Stomach (tissue), 19 donors: ENCODE measurements at places on chromosomes 6 and 20. TPM values are rescaled to one million over a fixed set of nuclear protein-coding genes. Genes with fewer than 3 reads are reported as not detected.

LAMA4 gene
- 14.0 TPM for polyA plus RNA-seq

GHRH gene
- polyA plus RNA-seq: not detected

TRIM15 gene
- polyA plus RNA-seq: not detected

REPS1 gene
- polyA plus RNA-seq: 31.2 TPM

BMP2 gene
- polyA plus RNA-seq: 8.0 TPM

TRMT6 gene
- 7.0 TPM for polyA plus RNA-seq

HLA-DMB gene
- 11.8 TPM for polyA plus RNA-seq

BTNL2 gene
- polyA plus RNA-seq: not detected

B3GAT2 gene
- 0.06 TPM for polyA plus RNA-seq

OPN5 gene
- polyA plus RNA-seq: 0.19 TPM

C6orf15 gene
- polyA plus RNA-seq: not detected

PI3 gene
- 172 TPM for polyA plus RNA-seq

SNAP91 gene
- polyA plus RNA-seq: 0.15 TPM

CCM2L gene
- 2.3 TPM for polyA plus RNA-seq

THEMIS gene
- 0.31 TPM for polyA plus RNA-seq

ULBP1 gene
- not detected for polyA plus RNA-seq

ACTL10 gene
- polyA plus RNA-seq: 1.4 TPM

PSORS1C2 gene
- 1.6 TPM for polyA plus RNA-seq

DOK5 gene
- polyA plus RNA-seq: 0.58 TPM

BTN1A1 gene
- not detected for polyA plus RNA-seq

SLC26A8 gene
- polyA plus RNA-seq: not detected

EYS gene
- not detected for polyA plus RNA-seq

CRISP3 gene
- polyA plus RNA-seq: not detected

MOG gene
- not detected for polyA plus RNA-seq

TFAP2B gene
- 1.9 TPM for polyA plus RNA-seq

GABRR1 gene
- polyA plus RNA-seq: not detected

SERPINB6 gene
- 93.1 TPM for polyA plus RNA-seq

BEND3 gene
- polyA plus RNA-seq: 0.95 TPM

STK35 gene
- polyA plus RNA-seq: 4.2 TPM

RBM24 gene
- polyA plus RNA-seq: 1.6 TPM

LCA5 gene
- 0.87 TPM for polyA plus RNA-seq

ECT2L gene
- polyA plus RNA-seq: 0.08 TPM

FAM217A gene
- 0.08 TPM for polyA plus RNA-seq

ZBTB22 gene
- 10.5 TPM for polyA plus RNA-seq

PEX3 gene
- polyA plus RNA-seq: 7.1 TPM

GPR6 gene
- 0.05 TPM for polyA plus RNA-seq

MUC21 gene
- 1.6 TPM for polyA plus RNA-seq

TRAPPC3L gene
- polyA plus RNA-seq: not detected

ADGRF1 gene
- 1.5 TPM for polyA plus RNA-seq

LPA gene
- polyA plus RNA-seq: not detected

MDFI gene
- 17.2 TPM for polyA plus RNA-seq

LSM14B gene
- polyA plus RNA-seq: 18.0 TPM

RIPOR2 gene
- 2.0 TPM for polyA plus RNA-seq

HRH3 gene
- not detected for polyA plus RNA-seq

RALY gene
- polyA plus RNA-seq: 117 TPM

TLDC2 gene
- 0.13 TPM for polyA plus RNA-seq

KCNG1 gene
- 0.19 TPM for polyA plus RNA-seq

SLC25A27 gene
- polyA plus RNA-seq: 4.6 TPM

NRSN2 gene
- polyA plus RNA-seq: 21.0 TPM

OR2J1 gene
- not detected for polyA plus RNA-seq

TCP11 gene
- polyA plus RNA-seq: 0.25 TPM

SNAI1 gene
- polyA plus RNA-seq: 3.5 TPM

C20orf96 gene
- polyA plus RNA-seq: 3.9 TPM
